Activated T-helper 1 cell treated with Interleukin-2 at 50 U/mL for 16 hours (primary cell): ENCODE measurements at places on chromosomes 6 and 20.

- DNase-seq: no peak
Measured at GRCh38 chr20:25218492-25218891, 23.0 kb downstream of the ENTPD6 start.

- DNase-seq: no peak
Measured at GRCh38 chr6:5761370-5761769, 245.4 kb downstream of the NRN1 start.

DNA sequence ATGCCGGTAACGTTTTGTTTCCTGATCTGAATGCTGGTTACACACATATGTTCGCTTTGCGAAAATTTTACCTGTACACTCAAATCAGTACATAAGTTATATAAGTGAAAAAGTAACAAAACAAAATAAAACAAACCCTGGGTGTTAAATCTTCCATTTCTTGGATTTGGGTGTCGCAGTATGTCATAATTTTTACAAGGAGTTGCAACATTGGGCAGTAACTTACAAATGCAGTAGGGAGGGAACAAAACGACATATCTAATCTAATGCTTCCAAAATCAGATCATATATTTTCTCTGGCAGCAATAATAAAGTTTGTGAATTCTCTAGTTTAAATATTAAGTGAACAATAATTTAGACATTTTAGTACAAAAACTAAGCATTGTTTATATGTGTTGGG lies 25.2 kb downstream of the SNX14 start:
- DNase-seq: no peak

DNA sequence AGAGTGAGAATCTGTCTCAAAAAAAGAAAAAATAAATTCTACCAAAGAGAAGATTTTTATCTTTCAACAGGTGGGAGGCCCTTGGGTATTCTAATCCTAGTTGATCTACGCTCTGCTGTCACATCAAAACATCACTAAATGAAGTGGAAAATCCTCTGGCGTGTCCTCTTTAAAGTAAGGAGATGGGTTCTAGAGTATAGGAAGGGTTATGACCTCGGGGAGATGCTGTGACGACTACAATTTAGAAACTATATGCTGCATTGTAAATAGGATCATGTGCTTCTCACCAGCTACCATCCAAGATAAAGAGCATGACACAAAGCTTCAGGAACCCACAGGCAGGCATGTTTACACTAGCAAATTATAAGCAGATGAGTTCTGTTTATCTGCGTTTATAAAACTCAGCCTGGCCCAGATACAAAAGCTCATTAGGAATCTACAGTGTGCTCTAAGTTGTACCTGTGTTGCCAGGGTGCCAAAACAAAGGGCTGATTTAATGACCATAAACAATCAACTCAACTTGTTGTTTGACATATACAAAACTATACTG lies 197.1 kb upstream of the PLN start:
- DNase-seq: no peak

- DNase-seq: no peak
Measured at GRCh38 chr6:12555267-12555666, 161.3 kb upstream of the PHACTR1 start.

GRCh38 chr20:22583773-22584521 lies 425 bp downstream of the FOXA2 start:
- no peak for DNase-seq

- no peak for DNase-seq
Measured at GRCh38 chr6:38579010-38579628, 60.6 kb downstream of the BTBD9 start.

- no peak for DNase-seq
Measured at GRCh38 chr6:158627168-158627939, 17.2 kb downstream of the DYNLT1 start.

DNA sequence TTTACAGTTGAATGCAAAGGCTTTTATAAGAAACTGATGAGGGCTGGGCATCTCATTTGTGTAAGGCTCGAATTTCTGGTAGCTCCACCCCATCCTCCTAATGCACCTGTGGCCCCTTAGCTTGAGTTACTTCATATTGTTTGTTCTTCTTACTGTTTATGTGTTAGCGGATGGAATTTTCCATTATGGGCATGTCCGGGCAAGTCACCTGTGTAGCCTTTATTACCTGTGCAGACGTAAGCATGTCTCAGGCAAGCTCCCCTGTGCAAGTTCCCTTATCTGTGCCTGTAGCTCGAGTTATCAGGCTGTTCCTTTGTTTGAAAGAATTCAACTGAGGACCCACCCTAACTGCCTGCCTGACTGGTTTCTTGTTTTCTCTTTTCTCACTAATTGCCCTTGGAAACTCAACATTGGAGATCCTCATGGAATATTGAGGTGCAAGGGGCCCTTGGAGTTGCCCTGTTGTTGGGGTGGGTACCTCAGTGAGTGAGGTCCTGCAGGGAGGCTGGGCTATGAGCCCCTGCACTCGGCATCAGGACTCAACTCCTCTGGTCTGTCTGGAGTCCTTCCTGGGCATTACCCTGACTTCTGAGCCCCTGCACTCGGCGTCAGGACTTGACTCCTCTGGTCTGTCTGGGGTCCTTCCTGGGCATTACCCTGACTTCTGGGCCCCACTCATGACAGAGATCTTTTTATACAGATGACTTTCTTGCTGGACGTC lies 207.9 kb upstream of the SULF2 start:
- DNase-seq: no peak

GRCh38 chr6:142879076-142879475 lies 65.9 kb downstream of the HIVEP2 start:
- DNase-seq: no peak

DNA sequence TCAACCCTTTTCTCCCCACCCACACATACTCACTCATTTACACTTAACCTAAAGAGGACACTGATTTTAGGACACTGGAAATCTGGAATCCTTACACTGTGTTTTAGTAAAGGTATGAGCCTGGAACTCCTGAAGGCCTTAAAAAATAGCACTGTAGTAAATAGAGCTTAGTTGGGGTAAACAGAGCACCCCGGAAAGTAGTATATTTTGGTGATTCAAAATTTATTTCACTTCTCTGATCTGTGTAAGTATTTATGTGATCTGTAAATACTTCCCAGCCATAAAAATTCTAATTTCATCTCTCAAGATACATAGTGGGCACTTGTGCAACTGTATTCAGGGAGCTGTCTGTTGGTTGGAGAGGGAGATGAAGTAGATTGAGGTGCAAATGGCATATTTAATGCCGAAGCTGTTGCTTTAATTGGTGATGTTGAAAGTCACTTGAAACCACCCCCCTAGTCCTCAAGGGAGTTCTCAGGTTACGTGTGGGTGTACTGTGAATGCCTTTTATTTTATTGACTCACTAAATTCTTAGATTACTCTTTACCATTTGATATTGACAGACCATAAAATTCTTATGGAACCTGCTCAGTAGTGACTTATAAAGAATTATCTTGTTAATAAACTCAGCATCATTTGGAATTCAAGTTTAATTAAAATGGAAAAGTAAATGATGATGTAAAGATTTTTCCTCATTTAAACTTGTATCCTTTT lies 154.9 kb downstream of the SOX4 start:
- DNase-seq: no peak
